Amniotic stem cell (primary cell): ENCODE measurements at places on chromosomes 7 and 10.

- DNase-seq = no peak
Measured at GRCh38 chr10:7408291-7409044, 2.4 kb downstream of the SFMBT2 start.

- no peak for DNase-seq
Measured at GRCh38 chr7:100431286-100431735, 1.7 kb downstream of the MEPCE start.

- no peak for DNase-seq
Measured at GRCh38 chr10:15426558-15426957, 55.5 kb upstream of the FAM171A1 start.

GRCh38 chr7:155844019-155844453 lies 31.8 kb upstream of the SHH start:
- DNase-seq = no peak

- no peak for DNase-seq
Measured at GRCh38 chr7:169276-170172, 22.8 kb upstream of the FAM20C start.

DNA sequence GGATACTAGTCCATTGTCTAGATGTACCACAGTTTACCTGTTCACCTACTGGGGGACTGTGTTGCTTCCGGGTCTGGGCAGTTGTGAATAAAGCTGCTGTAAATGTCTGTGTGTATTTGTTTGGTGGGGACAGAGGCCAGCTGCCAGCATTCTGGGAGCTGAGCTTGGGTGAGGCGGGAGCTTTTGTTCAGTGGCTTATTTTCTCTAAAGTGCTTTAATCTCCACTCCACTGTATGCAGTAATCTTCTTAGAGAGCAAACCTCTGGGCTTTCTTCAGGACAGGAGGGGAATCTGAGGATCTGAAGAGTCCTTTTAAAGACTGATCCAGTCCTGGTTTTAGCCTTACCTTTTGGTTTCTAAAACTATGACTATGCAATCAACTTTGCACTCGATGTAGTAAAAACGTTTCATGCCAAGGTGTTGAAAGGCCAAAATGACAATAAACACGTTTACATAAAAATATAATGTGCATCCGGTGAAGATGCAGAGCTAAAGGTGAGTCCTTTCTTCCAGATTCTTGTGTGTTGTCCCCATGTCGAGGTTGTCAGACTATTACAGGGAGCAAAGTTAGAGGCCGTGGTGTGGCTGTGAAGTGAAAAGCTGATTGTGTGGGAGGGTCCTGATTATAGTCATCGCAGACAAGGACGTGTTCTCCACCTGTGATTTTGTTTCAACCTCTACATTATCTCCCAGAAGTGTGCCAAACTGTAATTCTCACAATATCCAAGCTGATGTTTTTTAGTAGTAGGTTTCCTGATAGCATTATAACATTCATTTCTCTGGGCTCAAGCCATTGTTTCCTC lies 279.8 kb downstream of the CAMK1D start:
- no peak for DNase-seq

DNA sequence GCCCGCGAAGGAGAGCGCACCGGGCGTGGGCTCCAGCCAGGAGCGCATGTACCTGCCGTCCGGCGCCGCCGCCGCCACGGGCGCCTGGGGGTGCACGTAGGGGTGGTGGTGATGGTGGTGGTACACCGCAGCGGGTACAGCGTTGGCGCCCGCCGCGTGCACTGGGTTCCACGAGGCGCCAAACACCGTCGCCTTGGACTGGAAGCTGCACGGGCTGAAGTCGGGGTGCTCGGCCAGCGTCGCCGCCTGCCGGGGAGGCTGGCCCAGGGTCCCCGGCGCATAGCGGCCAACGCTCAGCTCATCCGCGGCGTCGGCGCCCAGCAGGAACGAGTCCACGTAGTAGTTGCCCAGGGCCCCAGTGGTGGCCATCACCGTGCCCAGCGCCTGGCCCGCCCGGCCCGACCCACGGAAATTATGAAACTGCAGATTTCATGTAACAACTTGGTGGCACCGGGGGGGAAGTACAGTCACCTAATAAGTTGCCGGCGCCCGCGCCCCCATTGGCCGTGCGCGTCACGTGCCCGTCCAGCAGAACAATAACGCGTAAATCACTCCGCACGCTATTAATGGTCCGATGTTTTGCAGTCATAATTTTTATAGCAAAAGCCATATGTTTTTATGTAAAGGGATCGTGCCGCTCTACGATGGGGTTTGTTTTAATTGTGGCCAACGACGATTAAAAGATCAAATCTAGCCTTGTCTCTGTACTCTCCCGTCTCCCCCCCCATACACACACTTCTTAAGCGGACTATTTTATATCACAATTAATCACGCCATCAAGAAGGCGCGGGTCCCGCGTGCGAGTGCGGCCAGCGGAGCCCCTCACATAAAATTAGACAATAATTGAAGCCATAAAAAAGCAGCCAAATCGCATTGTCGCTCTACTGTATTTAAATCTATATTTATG lies at the start of gene HOXA9:
Gene HOXA9 (minus strand): TSS at position 449 of the 907 bp plus-strand sequence. CDS start 80 bp downstream, at position 369.
- no peak for DNase-seq

DNA sequence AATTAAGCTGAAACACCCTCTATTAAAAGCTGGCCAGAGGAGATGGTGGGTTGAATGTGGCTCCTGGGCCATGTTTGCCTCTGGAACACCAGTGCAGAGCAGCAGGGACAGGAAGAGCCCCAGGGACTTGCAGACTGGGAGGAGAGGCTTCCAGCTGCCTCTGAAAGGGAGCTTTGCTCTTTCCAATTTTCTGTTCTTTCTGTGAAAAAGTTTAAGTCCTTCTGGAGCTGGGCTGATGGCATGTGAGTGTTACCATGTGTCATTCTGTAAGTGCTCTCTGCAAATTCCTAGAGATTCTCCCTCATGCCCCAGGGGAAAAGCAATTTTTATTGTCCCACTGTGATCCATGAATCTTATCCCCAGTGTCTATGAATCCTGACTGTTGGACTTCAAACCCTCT lies 112.8 kb upstream of the LANCL2 start:
- DNase-seq = no peak

GRCh38 chr7:119223930-119224329 lies 999.4 kb downstream of the ANKRD7 start:
- no peak for DNase-seq

DNA sequence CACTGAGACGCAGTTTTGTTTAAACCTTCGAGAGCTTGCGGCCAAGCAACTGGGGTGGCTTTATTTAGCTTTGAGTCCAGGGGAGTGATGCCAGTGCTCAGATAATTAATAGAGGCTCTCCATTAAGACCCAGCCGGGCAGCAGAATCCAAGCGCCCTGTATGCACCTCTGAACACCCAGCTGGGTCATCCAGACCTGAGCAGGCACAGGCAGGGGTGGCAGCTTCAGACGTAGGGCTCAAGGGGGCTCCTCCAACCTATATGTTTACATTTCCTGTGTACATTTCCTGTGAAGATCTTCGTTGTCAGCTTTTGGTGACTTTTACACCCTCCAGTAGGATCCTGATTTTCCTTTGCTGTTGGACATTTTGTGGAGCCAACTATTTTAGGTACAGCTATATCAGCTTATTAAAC lies 719.5 kb downstream of the LRMDA start:
- no peak for DNase-seq

GRCh38 chr10:123583639-123584418 lies 82.3 kb upstream of the GPR26 start:
- peak; percentile 87 for DNase-seq

- no peak for DNase-seq
Measured at GRCh38 chr7:4103352-4104091, 578.6 kb upstream of the FOXK1 start.

DNA sequence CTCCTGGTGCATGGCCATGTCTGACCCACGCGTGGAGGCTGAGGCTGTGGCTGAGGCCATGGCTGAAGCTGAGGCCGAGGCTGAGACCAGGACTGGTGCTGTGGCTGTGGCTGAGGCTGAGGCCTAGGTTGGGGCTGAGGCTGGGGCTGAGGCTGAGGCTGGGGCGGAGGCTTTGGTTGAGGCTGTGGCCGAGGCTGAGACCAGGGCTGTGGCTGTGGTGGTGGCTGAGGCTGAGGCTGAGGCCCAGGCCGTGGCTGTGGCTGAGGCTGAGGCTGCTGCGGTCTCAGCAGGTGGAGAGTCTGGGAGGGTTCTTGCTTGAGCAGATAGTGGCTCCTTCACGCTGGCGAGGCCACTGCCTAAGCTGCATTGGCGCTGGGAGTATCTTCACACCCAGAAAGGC lies 76.4 kb downstream of the WDR37 start:
- DNase-seq = no peak

GRCh38 chr10:29946953-29947700 lies 112.3 kb downstream of the JCAD start:
- DNase-seq = peak; percentile 35

DNA sequence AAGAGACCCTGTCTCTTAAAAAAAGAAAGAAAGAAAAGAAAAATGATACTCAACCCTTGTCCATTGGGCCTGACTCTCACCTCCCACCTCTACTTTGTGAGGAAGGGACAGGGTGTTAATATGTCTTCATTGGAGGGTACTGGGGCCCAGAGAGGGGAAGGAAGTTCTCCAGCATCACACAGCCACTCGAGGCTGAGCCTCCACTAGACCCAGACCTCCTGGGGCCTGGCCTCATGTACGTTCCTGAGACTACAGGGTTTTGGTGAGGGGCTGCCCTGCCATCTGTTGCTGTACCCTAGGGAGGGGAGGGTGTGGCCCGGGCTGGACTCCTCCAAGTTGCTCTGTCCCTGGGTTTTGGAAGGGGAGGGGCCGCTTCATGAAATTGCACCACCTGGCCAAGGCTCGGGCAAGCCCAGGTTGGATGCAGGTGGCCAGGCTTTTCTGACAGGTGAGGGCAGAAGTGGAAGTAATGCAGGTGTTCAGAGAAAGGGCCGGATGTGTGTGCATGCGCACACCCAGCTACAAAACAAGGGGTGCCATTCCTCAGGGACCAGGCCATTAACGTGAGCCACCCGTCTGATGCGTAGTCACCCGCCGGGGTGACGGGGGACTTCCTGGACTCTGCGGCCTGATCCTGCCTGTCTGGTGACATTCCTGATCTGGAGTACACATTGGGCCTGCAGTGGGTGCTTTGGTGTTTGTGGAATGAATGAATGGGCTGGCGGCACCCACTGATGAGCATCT lies 21.7 kb downstream of the GTF2IRD1 start:
- no peak for DNase-seq

- DNase-seq = no peak
Measured at GRCh38 chr10:128463991-128464760, 338.0 kb upstream of the MKI67 start.

GRCh38 chr10:124724279-124725027 lies 19.7 kb downstream of the FAM53B start:
- no peak for DNase-seq

DNA sequence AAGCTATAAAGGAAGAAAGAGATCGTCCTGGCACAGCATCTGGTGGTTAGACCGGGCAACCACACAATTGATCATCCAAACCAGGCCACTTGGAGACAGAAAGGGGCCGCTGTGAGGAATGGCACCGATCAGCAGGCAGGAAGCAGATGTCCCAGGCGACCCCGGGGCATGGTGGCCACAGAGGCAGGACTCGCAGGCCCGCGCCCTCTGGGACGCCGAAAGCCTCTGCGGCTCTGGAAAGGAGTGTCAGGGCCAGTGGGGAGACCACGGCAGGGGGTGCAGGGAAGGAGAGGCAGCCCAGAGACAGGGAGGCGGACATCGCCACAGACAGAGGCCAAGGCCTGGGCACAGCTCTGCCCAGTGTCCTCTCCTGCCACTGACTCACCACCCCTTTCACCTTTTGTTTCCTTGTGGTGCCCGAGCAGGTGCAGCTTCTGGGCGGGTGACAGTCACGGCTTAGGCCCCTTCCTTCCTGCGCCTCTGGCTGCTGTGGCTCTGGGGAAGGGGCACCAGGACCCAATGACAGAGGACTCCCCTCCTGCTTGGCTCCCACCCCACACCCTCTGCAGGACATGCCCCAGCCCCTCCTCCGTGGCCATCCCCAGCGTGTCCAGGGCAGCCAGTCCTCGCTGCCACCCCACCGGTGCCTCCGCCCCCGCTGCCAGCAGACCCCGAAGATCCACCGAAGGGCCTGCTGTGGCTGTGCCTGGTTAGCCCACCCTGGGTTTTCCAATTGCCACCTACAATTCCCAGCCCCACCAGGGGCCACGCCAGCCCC lies 10.9 kb downstream of the STK32C start:
- no peak for DNase-seq

DNA sequence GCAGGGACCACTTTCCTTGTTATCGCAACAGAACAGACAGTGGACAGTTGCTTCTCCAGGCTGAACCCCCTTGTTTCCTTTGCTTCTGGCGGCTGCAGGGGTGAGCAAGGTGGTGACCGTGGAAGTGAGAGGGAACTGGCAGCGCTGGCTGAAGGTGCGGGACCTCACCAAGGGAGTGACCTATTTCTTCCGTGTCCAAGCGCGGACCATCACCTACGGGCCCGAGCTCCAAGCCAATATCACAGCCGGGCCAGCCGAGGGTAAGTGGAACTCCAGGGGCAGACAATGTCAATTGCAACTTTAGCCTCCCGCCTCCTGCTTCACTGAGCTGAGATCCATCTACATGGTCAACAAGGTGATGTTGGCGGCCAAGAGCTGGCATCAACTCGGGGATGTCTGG lies 462.1 kb upstream of the FOXK1 start:
- DNase-seq = no peak

- DNase-seq = no peak
Measured at GRCh38 chr7:36262309-36263094, 109.4 kb downstream of the EEPD1 start.

GRCh38 chr10:97534746-97535367 lies 36.1 kb downstream of the UBTD1 start:
- DNase-seq = no peak

DNA sequence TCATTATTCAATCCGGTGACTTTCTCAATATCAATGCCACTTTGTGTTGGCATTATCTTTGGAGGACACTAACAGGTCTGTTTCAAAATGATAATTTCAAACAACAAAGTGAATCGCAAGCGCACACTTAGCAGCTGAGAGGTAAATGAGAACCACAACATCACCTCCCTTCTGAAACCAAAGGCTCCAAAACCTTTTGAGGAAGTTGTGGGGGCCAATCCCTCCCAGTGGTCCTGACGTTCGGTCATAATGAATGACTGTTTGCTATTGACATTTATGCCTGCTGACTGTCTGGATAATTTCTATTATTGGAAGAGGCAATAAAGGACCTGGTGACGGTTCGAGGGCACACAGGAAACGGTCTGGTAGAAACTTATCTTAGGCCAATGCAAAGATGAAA lies 1.8 kb downstream of the ADARB2 start:
- DNase-seq = no peak

DNA sequence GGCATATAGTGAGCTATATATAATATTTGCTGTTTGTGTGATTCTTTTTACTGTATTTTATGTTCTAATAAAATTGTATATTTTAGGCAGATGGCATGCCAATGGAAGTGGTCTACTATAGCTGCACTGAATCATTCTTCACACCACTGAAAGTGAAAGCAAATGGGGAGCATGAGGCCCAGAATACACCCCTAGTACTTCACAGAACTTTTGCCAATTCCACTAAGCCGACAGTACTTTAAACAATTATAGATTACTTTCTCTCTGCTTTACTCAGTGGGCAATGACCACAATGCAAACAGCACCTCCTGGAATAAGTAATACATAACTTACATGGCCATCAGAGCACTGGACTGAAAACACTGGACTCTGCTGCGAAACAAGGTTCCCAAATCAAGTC lies 70.2 kb downstream of the ANKRD26 start:
- DNase-seq = no peak

GRCh38 chr10:14554491-14555205 lies 220.0 kb downstream of the FAM107B start:
- DNase-seq = no peak

- DNase-seq = no peak
Measured at GRCh38 chr7:112876877-112877276, 86.7 kb upstream of the TMEM168 start.

GRCh38 chr7:128833148-128833945 lies 3.1 kb downstream of the FLNC start:
- DNase-seq = no peak
